ENCODE measurements at places on chromosomes 4 and X. TPM values are rescaled to one million over a fixed set of nuclear protein-coding genes. Genes with fewer than 3 reads are reported as not detected.

DNA sequence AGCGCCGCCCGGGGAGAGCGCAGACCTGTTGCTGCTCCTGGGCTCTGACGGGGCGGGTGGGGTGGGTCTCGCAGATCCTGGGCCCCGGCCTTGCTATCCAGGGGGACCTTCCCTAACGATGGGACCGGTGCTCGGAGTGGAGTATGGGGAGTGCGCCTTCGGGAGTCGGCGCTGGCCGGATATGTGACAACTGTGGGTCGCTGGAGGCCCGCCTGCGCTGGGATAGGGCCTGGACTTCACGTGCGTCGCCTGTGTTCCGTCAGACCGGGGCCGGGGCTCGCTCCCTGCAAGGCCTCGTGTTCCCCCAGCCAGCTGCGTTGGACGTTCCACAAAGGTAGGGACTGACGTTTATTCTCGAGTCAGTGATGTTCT lies 1.3 kb downstream of the TBL1X start:
- DNase-seq = no peak

DNA sequence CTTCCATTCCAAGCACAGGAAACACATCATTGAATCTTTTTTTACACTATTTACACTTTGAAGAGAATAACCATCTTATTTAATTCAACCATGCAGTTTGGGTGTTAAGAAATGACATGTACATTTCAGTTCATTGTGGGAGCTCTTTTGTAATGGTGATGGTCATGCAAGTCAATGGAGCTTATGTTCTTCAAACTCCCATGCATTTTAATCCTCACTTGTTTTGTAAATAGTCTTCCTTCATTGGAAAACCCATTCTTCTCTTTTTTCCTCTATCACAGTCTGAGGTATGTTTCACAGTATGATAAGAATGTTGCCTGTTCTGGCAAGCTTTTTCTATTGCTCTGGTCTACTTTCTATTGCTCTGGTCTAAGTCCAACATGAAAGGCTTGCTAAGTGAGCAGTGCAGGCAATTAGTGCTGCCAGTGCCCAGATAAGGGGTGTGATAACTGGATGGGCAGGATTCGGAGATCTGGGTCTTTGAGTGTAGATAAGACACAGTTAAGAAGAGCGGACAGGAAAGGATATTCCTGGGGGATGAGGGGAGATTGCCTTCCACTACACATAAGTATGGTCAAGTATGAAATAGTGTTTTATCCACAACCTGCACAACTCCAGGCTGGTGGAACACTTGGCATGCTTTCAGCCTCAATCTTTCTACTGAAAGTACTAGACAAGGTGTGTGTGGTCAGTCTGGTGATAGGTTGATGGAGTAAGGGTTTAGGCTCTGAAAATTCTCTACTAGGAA lies 17.1 kb downstream of the AFP start:
- no peak for DNase-seq

DNA sequence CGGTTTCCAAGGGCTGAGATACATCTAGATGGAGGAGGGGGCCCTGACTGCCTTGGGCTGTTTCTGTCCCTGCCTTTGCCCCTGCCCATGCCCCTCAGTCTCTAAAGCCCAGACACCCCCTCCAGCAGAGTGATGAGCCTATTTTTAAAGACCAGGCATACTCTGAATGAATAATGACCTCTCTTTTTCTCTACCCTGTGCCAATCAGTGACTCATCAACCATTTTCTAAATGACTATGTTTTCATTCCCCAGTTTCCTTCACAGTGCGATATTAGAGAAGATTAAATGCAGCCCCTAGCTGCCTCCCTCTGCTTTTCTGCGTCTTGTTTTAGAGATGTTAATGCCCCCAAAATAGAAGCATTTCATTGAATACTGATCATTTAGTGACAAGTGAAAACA lies 15.5 kb upstream of the NHS start:
- no peak for DNase-seq

GRCh38 chrX:10482261-10482660 lies 138.1 kb downstream of the MID1 start:
- DNase-seq = no peak

DNA sequence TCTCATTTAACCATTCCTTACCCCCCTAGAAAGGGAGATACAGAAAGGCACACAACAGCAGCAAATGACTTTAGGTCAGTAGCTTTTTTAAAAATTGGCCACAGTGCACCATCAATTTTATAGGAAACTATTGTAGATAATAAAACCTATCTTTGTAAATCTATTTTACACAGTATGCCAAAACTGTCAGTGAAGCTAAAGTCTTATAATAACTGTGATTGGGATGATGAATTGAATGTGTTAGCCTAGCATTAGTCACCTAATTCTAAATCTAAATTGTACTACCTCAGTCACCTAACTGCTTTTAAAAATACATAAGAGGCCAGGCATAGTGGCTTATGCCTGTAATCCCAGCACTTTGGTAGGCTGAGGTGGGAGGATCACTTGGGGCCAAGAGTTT lies 44.2 kb downstream of the SH3RF1 start:
- DNase-seq = no peak

- DNase-seq = no peak
Observed at GRCh38 chr4:3525532-3526430, 6.4 kb downstream of the LRPAP1 start.

DNA sequence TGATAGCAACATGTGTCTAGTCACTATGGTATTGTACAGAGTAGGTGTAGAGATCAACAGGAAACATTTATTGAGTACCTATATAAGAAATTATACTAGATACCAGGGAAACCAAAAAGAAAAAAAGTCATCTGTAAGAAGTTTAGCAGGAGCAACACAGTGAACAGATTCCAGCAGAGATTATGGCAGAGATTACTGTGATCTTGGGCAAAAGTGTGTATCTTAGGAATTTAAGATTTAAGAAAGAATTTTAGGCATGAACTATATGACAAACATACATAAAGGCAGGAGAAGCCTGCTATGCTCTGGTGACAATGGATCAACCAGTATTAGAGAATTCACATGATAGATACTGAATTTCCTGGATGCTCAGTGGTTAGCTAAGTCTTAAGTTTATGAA lies 37.9 kb downstream of the SNCA start:
- DNase-seq = no peak

DNA sequence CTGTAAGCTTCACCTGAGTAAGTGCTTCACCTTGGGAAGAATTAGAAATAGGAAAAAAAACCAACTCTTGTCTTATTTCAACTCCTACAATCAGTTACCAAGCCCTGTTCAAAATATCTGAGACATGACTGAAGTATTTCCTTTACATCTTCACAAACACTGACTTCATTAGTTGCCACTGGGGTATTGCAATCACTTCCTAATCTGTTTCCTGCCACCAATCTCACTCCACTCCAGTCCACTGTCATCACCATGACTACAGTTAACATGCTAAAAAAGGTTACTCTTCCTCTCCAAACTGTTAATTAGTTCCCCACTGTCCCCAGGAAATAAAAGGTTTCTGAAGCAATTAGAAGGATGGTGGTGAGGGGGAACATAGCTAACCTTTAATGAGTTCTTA lies 3.3 kb upstream of the SUPT20HL1 start:
- DNase-seq = no peak

GRCh38 chrX:123138473-123138872 lies 45.6 kb upstream of the GRIA3 start:
- DNase-seq = no peak

DNA sequence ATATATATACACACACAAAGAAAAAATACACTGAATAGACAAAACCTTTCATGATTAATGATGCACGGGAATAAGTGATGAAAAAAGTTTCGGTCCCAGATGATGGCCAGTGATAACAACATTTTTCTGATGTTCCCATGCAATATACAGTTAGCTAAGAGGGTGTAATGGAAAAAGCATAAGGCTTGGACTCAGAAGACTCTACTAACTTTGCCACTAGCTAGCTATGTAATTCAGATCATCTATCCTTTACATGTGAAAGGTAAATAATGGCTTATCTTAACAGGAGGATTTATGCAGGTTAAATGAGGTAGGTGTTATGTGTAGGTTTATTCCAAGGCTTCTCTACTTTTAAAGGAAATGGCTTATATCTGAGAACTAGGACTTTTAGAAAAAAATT lies 4.3 kb downstream of the RPS3A start:
- DNase-seq = no peak

- DNase-seq = no peak
Observed at GRCh38 chrX:154990496-154990895, 32.0 kb downstream of the F8 start.

UGT2B11 gene
- not detected for total RNA-seq

CACNA1F gene
- total RNA-seq = not detected
